ENCODE measurements at places on chromosomes 4 and X. TPM values are rescaled to one million over a fixed set of nuclear protein-coding genes. Genes with fewer than 3 reads are reported as not detected.

Gene PNMA6A
- 2.3 TPM for total RNA-seq

Gene PNMA5
- not detected for total RNA-seq

Gene PWWP3B
- total RNA-seq: 2.9 TPM

Gene HELQ
- total RNA-seq: 8.3 TPM

Gene LINC00632
- 16.8 TPM for total RNA-seq

Gene UGT8
- not detected for total RNA-seq

Gene ZNF41
- 5.1 TPM for total RNA-seq

Gene C1QTNF7
- total RNA-seq: 0.89 TPM

Gene ARHGEF6
- total RNA-seq: 12.1 TPM

Gene TMSB15C
- total RNA-seq: 3.2 TPM

Gene HPGDS
- not detected for total RNA-seq

Gene KCNE5
- total RNA-seq: not detected

Gene TLR10
- total RNA-seq: not detected

Gene CEP44
- total RNA-seq: 14.1 TPM

Gene PAGE2B
- not detected for total RNA-seq

Gene INTS6L
- total RNA-seq: 1.6 TPM

Gene DUX4
- not detected for total RNA-seq

Gene TREX2
- not detected for total RNA-seq

Gene DCTD
- total RNA-seq: 115 TPM

Gene TACR3
- not detected for total RNA-seq

Gene PPP1R2C
- total RNA-seq: not detected

Gene GYPA
- total RNA-seq: not detected

Gene AADAT
- total RNA-seq: 8.1 TPM

Gene ENPP6
- not detected for total RNA-seq

Gene EXOC1
- total RNA-seq: 28.9 TPM

Gene CLNK
- not detected for total RNA-seq

Gene LONRF3
- 0.29 TPM for total RNA-seq

Gene SERTM2
- 1.2 TPM for total RNA-seq

Gene PSMD10
- total RNA-seq: 83.6 TPM

Gene RIBC1
- 1.2 TPM for total RNA-seq

Gene NAA15
- total RNA-seq: 23.9 TPM

Gene GRIA3
- 1.1 TPM for total RNA-seq

Gene BTK
- total RNA-seq: not detected

Gene CITED1
- total RNA-seq: 0.53 TPM

Gene SLITRK4
- total RNA-seq: not detected

Gene PDLIM3
- total RNA-seq: 52.8 TPM
